ENCODE measurements at places on chromosomes 7 and 10.
A peak's percentile ranks its signal among the peaks of the same experiment; 100 is the strongest.

GRCh38 chr7:139990142-139990535 is 72.6 kb downstream of the PARP12 start:
- no peak for DNase-seq

- DNase-seq: no peak
These were observed 74.3 kb upstream of the ASAH2 start for GRCh38 chr10:50325449-50326171.

DNA sequence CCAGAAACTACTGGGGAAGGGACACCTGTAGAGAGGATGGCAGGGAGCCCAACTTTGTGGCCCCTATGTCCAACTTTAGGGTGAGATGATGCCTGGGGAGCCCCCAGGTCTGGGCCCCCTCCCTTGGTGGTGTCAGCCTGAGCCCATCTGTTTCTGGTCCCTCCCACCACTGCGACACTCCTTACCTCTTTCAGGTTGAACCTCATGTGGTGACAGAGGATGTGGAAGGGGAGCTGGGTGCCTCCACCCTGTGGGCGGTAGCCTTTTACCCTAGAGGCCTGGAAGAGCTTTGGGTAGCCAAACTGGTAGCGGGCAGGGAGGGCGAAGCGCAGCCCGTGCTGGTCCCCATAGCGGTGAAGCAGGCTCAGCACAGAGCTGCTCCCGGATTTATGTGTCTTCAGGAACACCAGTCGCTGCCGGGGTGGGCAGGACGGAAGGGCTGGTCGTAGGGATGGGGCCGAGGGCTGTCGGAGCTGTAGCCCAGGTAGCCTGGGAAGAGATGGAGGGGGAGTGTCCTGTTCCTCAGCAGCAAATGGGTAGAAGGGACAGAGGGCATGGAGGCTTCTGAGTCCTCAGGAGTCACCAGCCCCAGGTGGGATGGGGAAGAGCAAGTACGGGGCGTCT is 2.0 kb downstream of the GAL3ST4 start:
- no peak for DNase-seq

- DNase-seq: no peak
These were observed 70.0 kb downstream of the MINDY4 start for GRCh38 chr7:30841025-30841735.

GRCh38 chr10:59245686-59246085 is 69.2 kb downstream of the PHYHIPL start:
- peak; percentile 42 for DNase-seq

DNA sequence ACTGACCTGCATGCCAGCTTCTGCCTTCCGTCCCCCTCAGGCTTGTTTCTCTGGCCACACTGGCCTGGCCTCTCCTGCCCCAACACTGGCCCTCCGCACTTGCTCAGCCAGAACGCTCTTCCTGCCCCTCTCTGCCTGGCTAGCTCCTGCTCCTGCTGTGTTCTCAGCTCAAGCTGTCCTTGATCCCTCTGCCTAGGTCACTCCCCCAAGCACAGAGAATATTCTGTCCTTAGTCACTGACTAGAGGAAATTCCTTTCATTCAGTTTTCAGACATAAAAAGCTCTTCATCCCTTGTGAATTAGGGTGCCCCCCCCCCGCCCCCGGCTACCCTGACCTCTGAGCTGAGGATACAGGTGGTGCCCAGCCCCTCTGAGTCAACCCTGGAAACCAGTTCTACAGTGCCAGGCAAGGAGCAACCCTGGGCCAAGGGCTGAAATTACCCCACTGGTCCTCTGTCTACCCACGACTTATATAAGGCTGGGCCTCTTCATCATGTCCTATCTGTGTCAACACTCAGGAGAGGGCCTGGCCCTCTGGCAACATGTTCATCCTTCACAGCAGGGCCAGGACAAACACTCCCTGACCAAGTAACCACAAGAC is 6.6 kb upstream of the SGPL1 start:
- no peak for DNase-seq

Data from right lung (tissue), 10 donors.